ENCODE measurements at places on chromosomes 2 and 18.

GRCh38 chr2:140596447-140596846 is 1534.4 kb downstream of the LRP1B start:
- DNase-seq = no peak

DNA sequence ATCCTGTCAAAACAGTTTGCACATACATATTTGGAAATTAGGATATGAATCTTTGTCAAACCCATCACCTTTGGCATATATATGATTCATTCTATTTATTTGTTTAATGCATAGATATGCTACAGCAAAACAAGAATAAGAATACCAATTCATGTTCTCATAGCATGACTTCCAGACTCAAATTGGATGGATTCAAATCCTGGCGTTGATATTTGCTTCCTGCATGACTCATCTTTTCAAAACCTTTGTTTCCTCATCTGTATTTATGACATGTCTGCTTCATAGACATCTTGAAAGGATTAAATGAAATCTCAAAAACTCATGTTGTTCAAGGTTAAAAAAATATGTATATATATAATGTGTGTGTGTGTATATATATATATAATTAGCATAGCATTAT is 261.3 kb downstream of the MBD5 start:
- DNase-seq = no peak

DNA sequence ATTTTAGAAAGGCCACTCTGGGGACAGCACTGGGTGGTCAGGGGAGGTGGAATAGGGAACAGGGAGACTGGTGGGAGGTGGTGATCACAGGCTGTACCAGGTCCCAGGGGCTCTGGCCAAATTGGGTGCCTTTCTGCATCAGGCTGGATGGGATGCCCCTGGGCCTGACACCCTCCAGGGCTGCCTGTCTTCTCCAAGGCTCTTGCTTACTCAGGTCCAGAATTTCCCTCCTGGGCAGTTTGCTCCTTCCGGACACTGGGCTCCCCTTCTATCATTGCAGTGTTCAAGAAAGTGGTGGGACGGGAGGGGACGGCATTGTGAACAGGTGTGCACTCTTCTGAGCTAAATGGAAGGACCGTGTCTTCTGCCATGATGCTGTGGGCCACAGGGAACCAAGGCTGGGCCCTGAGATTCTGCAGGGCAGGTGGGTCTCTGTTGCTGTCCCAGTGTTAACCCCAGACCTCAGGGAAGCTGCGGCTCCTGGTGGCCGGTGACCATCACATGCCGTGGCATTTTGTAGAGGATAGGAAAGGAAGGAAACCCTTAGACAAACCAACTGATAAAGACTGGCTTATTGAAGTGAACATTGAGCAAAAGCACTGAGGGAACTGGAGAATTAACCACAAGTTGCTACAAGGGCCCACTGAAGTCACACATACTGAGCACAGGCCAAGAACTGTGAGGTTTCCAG is 93.7 kb upstream of the HS6ST1 start:
- peak; percentile 7 for DNase-seq

- DNase-seq = no peak
Measured at GRCh38 chr18:63071701-63072141, 247.8 kb downstream of the BCL2 start.

GRCh38 chr18:11070593-11070992 is 78.8 kb downstream of the PIEZO2 start:
- DNase-seq = no peak

DNA sequence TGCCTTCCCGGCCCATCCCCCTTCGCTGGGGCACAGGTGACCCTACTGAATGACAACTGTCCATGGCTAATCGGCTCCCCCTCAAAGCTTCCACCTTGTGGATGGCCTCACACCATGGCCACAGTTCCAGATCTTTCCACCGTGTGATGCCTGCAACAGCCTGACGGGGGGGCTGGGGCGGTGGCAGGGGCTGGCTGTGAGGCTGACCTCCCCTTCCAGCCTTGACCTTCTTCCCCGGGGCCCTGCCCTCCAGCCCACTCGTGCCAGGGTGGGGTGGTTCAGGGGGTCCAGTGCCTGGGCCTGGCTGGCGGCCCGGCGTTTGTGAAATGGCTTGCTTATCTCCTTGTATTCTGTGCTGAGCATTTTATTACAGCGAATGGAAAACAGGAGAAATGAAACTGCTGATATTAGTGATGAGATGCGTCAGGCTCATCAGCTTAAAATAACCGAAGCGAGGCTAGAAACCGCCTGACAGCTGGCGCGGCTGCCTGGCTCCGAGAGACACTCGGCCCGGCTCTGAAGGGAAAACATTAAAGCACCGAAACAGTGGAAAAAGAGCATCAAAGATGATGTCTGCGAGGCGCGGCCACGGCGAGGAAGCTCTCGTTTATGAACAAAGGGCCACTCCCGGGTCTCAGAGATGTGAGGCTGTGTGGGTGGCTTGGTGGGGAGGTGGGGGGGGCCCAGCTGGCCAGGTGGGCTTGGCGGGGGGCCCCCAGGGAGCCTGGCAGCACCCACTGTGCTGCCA is 916 bp upstream of the PDCD1 start:
- peak; percentile 82 for DNase-seq

DNA sequence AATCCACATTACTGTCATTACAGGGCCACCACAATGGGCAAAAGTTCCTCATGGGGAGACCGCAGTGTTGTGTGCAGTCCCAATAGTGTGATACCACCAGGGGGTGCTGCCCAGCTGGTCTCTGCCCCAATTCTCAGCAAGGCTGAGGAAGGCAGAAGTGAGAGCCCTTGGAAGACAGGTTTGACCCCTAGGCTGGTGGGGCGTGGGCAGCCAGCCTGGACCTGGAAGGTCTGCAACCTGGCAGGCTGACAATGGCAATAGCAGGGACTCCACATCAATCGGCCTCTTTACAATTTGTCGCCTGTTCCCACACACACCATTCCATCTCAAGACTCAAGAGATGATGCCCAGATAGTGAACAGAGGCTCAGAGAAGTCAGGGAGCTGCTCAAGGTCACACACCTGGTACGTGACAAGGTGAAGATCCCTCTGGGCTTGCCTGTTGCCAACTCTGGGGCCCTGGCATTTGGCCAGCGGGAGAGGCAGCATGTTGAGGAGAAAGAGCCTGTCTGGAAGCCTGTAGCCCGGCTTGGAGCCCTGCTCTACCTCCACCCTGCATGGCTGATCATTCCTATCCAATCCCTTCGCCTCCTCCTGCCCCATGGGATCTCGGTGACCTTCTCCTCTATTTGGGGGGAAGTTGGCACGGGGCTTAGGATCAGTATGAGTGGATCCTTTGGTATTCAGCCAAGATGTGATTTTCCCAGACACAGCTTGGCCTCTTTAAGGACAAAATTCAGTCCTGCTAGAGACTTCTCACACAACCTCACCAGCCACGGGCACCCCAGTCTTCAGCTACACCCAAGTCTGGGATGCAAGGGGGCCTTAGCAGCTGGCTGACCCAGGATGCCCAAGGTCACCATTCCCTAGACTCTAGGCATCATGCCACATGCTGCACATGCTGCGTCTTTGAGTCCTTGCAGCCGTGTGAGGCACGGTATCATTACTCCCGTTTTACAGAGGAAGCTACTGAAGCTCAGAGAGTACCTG is 2.9 kb upstream of the ATOH8 start:
- peak; percentile 84 for DNase-seq

- DNase-seq = no peak
Measured at GRCh38 chr18:13526519-13526918, 199.8 kb downstream of the FAM210A start.

- DNase-seq = no peak
Measured at GRCh38 chr2:106649306-106649705, 162.1 kb downstream of the CD8B2 start.

DNA sequence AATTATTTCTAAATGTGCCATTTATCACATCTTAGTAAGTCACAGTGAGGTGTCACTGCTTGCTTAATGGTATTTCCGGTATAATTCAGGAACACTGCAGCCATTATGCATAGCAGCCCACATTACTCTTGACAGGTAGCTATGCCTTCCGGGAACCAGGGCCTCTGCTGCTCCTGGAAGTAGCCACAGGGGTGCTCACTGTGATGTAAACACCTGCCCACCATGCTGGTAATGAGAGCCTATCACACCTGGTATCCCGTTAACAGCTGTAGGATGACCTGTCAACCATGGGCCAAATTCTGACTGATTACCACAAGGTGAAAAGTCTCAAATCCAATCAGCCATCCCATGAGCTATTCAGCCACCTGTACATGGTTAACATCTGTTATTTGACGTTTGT is 647.0 kb upstream of the NXPH2 start:
- DNase-seq = no peak

DNA sequence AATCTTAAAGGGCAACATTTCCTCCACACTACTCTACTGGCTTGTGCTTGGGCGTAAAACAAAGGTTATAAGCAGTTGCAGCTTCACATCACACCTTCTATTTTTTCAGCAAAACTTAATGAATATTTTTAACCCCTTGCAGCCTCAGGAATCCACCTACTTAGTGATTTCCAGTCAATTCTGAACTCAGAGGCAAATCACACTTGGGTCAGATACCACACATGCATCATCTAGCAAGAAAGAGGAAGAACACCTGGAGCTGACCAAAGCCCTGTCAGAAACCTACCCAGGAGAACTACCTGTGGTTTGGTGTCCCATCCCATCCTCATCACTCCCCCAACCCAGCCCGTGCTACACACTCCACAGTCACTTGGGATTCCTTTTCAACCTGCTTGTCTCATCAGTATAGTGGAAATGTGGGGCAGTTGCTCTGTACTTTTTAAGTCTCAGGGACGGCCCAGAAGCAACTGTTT is 25.5 kb downstream of the PIAS2 start:
- no peak for DNase-seq

- no peak for DNase-seq
Measured at GRCh38 chr2:979069-979928, 28.6 kb downstream of the SNTG2 start.

GRCh38 chr2:80499095-80499494 is 194.5 kb upstream of the LRRTM1 start:
- peak; percentile 26 for DNase-seq

GRCh38 chr2:12910431-12910830 is 193.7 kb downstream of the TRIB2 start:
- DNase-seq = no peak

All from femur (tissue), 1 donor.